Activated CD8-positive, alpha-beta memory T cell treated with anti-CD3 and anti-CD28 coated beads for 48 hours (primary cell): ENCODE measurements at places on chromosomes 3 and 15.

- DNase-seq: no peak
Measured at GRCh38 chr3:45417930-45418847, 29.8 kb downstream of the LARS2 start.

DNA sequence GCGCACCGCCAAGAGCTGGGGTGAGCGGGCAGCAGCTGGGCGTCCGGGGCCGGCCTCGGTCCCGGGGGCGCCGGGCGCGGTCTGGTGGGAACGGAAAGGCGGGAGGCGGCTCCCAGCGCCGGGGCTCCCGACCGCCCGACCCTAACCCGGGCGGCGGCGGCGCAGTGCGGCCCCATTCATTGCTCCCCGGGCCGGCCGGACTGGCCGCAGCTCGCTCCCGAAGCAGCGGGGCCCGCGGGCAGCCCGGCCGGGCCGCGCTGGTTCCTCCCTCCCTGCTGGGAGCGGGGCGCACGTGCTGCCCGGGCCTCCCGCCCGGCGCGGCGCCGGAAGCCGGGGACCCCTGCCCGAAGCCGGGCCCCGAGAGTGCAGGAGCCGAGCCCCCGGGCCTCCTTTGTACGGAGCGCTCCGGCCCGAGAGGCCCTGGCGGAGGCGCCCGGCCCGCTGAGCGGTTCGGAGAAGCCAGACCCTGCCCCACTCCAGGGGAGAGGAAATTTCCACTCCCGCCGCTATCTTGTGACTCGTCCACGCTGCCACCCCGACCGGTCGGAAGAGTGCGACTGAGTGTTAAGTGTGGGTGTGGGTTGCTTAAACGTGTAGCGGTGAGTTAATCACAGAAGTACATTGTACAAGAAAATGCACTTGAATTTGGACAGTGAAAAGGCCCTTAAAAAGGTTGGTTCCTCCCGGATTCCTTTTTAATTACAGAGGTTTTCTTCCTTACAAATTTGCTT, 613 bp downstream of the ATP1B3 start:
- DNase-seq: peak; percentile 52

- DNase-seq: no peak
Measured at GRCh38 chr3:44803298-44803697, 41.7 kb downstream of the KIF15 start.

DNA sequence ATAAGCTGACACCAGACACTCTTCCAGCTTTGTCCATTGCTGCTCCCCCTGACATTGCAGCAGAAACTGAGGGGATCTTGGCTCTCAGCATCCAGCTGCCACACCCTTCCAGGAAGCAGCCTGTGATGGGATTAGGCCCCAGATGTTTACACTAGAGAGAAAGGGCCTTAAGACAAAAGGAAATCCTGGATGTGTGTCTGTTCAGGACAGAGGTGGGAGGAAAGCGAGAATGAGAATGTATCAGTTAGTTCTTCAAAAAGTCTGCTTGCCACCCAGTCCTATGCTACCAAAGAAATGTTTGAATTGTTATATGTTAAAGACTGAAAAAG, 58.8 kb downstream of the HES1 start:
- no peak for DNase-seq

DNA sequence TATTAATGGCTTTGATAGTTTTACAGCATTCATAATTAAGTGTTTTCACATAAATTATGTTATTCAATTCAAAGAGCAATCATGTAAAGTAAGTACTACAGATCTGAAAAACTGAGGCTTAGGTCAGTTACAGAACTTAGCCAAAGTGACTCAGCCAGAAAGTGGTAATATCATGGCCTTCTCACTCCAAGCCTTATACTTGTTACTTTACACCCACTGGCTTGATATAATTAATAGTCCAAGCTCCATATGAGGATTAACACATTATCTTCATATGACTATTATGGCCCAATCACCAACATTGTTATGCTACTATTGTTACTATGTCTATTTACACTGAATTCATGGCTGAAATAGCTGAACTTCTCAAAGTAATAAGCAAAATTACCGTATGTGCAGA, 50.7 kb downstream of the TIGIT start:
- no peak for DNase-seq
